ENCODE measurements at places on chromosomes 1 and 21. TPM values are rescaled to one million over a fixed set of nuclear protein-coding genes. Genes with fewer than 3 reads are reported as not detected.

DNA sequence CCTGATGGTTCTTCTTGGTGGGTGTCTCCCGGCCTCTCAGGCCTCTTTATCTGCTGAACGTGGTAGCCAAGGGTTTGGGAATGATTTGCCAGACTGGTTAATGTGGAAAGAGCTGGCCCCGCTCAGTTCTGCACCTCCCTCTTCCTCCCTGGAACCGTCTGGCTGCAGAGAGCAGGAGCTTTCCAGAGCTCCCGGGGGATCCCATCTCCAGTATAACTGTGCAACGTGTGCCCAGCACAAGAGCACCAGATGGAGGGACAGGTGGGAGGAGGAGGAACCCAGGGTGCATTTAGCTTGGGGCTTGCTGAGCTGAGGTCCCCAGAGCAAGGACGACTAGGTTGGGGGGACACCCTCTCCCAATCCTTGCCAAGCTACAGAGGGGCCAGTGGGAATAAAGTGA lies 5.0 kb downstream of the TFF1 start:
- DNase-seq: no peak

DNA sequence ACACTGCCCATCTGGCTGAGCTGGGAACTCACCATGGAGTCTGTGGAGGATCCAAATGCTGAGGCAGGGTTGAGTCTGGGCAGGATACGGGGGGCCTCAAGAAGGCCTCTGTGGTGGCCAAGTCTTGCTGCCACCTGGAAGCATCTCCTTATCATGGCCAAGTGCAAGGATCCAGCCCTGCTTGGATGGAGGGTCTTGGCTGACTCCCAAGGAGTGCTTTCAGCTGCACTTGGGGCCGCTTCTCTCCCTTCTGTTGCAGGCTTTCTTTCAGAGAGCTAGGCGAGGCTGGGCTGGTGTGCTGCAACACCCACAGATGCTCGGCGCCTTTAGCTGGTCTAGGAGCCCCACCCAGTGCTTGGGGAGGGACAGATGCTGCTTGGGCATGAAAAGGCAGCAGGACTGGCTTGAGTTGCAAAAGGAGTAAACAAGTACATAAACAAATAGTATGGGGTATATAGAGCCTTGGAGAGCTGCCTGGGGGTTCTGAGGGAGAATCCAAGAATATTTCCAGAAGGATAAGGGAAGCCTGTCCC lies at the start of gene THEM5:
Gene THEM5 (minus strand): TSS at position 302 of the 533 bp plus-strand sequence. CDS start 147 bp downstream, at position 155.
- DNase-seq: no peak

DNA sequence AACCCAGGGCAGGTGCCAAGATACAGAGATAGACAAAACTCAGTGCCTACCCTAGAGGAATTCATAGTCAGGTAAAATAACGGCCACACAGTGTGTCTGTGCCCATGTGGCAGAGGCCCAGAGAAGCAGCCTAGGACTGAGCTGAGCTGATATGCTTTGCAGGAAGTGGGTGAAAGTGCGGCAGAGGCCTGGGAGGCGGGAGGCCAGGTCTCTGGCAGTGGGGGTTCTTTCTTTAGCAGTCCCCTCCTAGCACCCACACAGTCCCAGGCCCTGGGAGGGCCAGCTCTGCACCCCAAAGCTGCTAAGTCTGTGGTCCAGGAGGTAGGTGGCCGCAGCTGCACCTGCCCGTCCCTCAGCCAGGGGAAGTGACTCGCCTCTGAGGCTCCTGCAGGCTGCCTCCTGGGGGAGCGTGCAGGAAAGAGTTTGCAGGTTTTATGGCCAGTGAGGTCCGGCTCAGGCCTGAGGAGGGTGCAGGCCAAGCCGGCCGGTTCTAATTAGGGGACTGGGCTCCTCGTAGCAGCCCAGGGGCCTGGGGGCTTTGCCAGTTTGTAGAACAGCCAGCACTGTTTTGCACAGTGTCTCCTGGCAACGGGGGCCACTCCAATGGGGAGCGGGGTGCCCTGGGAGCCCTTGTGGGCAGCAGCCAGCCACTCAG lies 107.9 kb downstream of the SPSB1 start:
- no peak for DNase-seq

- no peak for DNase-seq
These were observed 120.1 kb downstream of the AKT3 start for GRCh38 chr1:243729956-243730355.

DNA sequence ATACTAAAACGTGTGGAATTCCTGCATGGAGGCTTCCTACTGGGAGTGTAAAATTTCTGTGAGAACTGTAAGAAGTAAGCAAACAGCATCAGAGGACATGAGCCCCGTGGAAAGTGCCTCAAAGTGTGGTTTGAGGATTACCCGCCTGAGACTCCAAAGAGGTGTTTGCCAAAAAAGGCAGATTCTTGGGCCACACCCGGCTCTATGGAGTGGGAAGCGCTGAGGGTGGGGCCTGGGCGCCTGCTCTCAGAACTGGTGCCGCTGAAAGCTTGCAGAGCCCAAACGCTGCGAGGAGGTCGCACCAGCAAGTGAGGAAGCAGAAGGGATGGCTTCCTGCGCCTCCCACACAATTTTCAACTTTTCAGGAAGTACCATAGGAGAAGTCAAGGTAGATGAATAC lies 43.0 kb upstream of the PSEN2 start:
- no peak for DNase-seq

CA6 gene
- total RNA-seq: not detected

NPPA gene
- total RNA-seq: not detected

SUSD4 gene
- total RNA-seq: 1.0 TPM

CTSS gene
- total RNA-seq: 2.6 TPM

TRPM2 gene
- 1.4 TPM for total RNA-seq
